GOT3 (cell line): ENCODE measurements at places on chromosomes 1 and 21.

DNA sequence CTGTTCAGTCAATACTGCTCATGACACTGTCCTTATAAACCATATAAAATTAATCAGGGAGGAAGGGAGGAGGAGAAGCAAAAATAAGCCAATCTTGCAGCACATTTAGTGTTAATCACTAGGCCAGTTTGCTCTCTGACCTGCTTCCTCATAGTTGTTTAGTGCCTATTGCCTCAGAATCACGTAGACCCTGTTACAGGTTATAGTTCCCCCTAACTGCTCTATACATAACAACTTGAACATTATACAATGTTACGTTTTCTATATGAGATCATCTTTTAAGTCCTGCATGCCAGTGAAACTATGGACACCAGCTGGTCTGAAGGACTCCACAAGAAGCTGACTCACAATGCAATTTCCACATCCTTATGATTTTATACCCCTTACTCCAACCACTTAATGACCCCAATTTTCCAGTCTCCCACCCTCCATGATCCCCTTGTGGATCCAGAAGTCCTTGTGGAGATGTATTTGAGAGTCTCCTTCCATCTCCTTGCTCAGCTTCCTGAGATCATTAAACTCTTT lies 34.9 kb upstream of the TACSTD2 start:
- no peak for DNase-seq

DNA sequence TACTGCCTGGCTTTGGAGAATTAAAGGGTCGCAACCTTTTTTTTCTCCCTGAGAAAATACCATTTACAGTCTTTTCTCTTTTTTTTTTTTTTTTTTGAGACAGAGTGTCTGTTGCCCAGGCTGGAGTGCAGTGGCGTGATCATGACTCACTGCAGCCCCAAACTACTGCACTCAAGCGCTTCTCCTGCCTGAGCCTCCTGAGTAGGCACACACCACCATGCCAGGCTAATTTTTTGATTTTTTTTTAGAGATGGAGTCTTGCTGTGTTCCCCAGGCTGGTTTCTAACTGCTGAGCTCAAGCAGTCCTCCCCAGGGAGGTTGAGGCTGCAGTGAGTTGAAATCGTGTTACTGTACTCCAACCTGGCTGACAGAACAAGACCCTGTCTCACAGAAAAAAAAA lies 24.6 kb downstream of the UBE4B start:
- DNase-seq: no peak

- no peak for DNase-seq
Observed at GRCh38 chr1:183247931-183248330, 61.9 kb downstream of the LAMC2 start.

GRCh38 chr21:46509741-46510502 lies 51.2 kb downstream of the DIP2A start:
- DNase-seq: no peak

GRCh38 chr1:96863449-96863848 lies 141.9 kb downstream of the PTBP2 start:
- DNase-seq: no peak

- DNase-seq: no peak
Observed at GRCh38 chr1:43315481-43315880, 14.7 kb downstream of the TIE1 start.

DNA sequence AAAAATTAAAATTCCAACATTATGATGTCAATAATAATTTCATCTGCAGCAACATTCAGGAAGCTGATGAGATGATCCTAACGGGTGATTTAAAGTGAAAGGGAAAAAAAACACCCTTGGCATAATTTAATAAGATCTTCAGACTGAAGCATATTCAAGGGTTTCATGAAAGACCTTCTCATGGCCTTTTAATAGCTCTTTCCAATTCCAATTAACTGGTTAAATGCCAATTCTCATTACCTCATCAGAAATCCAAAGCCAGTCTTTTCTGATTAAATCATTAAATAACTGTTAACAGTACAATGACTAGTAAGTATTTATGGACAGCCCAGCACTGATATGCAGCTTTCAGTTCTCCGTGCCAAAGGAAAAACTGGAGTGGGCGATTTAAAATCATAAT lies 407.5 kb downstream of the SMYD3 start:
- no peak for DNase-seq
